ENCODE measurements at places on chromosomes 7 and 10.

DNA sequence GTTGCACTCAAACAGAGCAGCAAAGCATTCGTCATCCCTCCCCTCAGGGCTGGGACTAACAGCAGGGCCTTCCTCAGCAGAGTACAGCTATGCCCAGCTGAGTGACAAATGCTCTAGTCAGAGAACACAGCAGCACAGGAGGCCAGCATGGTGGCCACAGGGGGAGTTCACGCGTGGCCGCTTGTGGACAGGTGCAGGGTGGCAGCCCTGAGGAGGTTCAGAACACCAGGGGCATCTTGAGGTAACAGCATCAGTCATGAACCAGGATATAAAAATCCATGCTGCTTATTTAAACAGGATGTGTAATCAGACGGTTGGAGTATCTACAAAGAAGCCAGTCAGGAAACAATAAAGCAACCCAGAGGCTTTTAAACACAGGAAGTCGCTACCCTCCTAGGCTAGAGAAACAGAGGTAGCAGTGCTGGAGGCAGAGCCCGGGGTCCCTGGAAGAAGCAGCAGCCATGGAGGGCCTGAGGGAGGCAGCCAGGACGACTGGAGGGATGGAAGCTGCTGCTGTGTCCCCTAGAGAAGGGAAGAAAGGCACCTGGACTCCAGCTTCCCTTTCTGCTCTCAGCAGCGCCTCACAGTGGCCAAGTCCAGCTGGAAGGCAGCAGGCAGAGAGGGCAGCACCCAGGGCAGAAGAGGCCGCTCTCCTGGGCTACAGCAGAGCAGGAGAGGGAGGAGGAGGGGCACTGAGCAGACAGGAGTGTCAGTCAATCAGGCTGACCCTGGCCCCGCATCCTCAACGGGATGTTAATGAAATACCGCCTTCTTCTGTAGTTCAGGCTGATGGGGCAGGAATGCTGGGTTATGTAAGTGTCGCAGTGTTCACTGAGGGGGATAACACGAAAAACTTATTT, 70.8 kb upstream of the UCN3 start:
- DNase-seq, result peak; percentile 71

- no peak for DNase-seq
These were observed 6.1 kb upstream of the VGF start for GRCh38 chr7:101171442-101171837.

DNA sequence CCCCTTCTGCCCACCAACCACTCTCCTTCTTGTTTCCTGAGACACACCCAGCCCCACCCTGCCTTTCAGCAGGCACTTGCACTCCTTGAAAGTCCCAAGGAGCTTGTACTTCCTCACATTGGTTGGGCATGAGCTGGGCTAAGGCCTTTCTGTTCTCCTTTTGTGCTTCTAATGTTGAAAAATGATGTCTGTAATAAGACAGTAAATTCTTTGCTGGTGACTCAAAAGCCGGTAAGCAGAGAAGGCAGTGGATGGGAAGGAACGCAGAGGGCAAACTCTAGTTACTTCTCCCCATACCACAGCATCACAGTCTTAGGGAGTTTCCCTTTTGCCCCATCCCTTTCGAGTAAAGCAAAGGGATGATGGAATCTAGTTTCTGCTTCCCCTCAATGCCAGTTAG, 185.6 kb downstream of the PLXNA4 start:
- peak; percentile 7 for DNase-seq

- no peak for DNase-seq
These were observed 368.9 kb downstream of the KCNMA1 start for GRCh38 chr10:77268721-77269120.

- DNase-seq, result no peak
These were observed 500.6 kb downstream of the PARD3 start for GRCh38 chr10:34314457-34314856.

DNA sequence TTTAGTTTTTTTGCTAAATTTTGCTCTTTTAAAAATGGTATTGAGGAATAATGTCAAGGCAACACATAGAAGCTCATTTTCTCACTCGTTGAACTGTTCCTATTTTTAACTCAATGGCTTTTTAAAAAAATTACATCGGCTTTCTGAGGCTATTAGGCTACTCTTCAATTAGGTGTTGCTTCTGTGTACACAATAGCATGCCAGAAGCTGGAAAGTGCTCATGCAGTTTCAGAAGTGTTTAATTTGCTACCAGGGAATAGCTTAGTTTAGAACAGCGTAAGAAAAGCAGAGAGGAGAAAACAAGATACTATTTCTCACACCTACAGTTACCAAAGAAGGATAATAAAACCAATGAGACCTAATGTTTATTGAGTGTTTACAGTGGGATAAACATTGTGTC, 157.4 kb downstream of the NXPH1 start:
- no peak for DNase-seq

GRCh38 chr7:18356191-18356645, 139.3 kb upstream of the HDAC9 start:
- peak; percentile 13 for DNase-seq

GRCh38 chr10:5373307-5373706, 8.5 kb downstream of the UCN3 start:
- no peak for DNase-seq

Measured in CD4-positive, alpha-beta T cell treated with Interleukin-1 beta for 1 hour (primary cell).